ENCODE measurements at places on chromosomes 12 and 14. TPM values are rescaled to one million over a fixed set of nuclear protein-coding genes. Genes with fewer than 3 reads are reported as not detected.

PLCZ1 gene
- total RNA-seq, result 0.05 TPM

PPP1R36 gene
- not detected for total RNA-seq

ZNF385A gene
- total RNA-seq, result 7.3 TPM

TMEM260 gene
- total RNA-seq, result 4.7 TPM

SLC17A8 gene
- total RNA-seq, result not detected

WNT1 gene
- not detected for total RNA-seq

ACSM4 gene
- total RNA-seq, result not detected

SPIC gene
- total RNA-seq, result not detected

HHIPL1 gene
- total RNA-seq, result not detected

SERPINA9 gene
- total RNA-seq, result not detected

AKAP5 gene
- 0.61 TPM for total RNA-seq

EXOC3L4 gene
- 0.29 TPM for total RNA-seq

TBC1D30 gene
- 5.3 TPM for total RNA-seq

RERG gene
- 0.05 TPM for total RNA-seq

FGD4 gene
- 8.1 TPM for total RNA-seq

C12orf56 gene
- 0.29 TPM for total RNA-seq

FAM186B gene
- 1.2 TPM for total RNA-seq

ANO4 gene
- total RNA-seq, result 2.0 TPM

BEGAIN gene
- 3.1 TPM for total RNA-seq

KRT5 gene
- total RNA-seq, result not detected

RTL1 gene
- 0.05 TPM for total RNA-seq

SYT10 gene
- 0.15 TPM for total RNA-seq
